Natural killer cell (primary cell): ENCODE measurements at places on chromosomes 11 and 22. TPM values are rescaled to one million over a fixed set of nuclear protein-coding genes. Genes with fewer than 3 reads are reported as not detected.
A peak's percentile ranks its signal among the peaks of the same experiment; 100 is the strongest.

- DNase-seq = no peak
Measured at GRCh38 chr11:33402066-33402465, 144.9 kb downstream of the HIPK3 start.

The CHRNA10 gene
- 0.36 TPM for total RNA-seq

DNA sequence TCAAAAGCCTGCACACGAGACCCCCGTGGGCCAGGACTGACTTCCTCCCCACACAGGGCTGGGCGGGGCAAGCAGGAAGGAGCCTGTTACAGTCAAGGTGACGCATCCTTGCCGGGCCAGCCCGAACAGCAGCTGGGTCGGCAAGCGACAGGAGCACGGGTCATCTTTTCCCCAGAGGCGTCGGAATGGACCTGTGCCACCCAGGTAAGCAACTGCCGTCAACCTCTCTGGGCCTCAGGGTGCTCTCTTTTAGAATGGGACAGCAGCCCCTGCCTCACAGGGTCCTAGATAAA is at the start of gene CYTH4:
CYTH4 (plus strand) TSS at position 124 of the 293 bp plus-strand sequence; CDS start at position 186, 62 bp downstream.
- peak; percentile 85 for DNase-seq

DNA sequence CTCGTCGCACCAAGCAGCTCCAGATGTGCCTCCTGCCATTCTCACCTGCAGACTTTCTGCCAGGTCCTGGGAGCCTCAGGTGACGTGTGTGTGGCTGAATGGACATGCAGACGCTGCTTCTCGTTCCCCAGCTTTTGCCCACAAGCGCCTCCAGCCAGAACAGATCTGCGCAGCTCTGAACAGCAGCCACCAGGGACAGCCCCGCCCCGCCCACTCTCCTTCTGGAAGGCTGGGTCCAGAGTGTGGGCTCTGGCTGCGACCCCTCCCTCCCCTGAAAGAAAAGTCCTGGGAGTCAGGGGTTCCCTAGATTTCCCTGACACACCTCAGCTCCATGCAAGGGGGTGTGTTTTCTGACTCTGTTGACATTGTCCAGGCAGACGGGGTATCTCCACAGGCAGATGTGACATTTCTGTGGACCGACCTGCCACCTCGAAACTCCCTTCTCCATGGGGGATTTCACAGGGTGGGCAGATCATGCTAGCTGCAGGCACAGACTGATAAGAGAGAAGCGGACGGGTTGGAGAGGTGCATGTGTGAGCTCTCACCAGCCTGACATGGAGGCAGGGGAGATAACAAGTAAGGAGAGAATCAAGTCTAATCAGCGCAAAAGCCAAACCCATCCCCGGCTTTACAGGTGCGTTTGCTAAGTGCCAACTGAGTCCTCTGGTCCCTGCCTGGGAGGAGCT is 19.8 kb downstream of the SLCO2B1 start:
- DNase-seq = no peak

DNA sequence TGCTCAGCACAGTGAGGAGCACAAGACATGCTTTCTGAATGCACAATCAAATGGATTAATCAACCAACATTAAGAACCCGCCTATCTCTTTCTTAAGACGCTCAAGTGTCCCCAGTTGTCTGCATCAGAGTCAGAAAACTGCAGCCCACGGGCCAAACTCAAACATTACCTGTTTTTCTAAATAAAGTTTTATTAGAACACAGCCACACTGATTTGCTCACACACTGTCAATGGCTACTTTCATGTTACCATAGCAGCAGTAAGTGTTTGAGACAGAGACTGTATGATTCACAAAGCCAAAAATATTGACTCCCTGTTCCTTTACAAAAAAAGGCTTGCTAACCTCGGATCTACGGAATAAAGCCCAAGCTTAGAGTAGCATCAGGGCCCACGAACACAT is 49.0 kb upstream of the ISX start:
- DNase-seq = no peak

DNA sequence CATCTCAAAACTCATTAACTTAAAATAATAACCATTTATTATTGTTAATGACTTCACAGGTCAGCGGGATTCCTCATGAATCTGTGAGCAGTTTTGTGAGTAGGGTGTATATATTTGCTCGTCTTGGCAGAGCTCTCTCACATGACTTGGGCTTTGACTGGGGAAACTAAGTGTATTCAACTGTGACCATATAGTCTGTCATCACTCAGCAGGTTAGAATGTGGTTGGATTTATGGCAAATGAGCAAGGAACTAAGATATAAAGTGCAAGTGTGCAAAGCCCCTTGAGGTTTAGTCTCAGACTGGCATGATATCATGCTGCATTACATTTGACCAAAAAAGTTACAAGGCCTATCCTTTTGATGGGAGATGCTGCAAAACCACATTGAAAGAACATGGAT is 254.8 kb downstream of the CNTN5 start:
- DNase-seq = no peak

DNA sequence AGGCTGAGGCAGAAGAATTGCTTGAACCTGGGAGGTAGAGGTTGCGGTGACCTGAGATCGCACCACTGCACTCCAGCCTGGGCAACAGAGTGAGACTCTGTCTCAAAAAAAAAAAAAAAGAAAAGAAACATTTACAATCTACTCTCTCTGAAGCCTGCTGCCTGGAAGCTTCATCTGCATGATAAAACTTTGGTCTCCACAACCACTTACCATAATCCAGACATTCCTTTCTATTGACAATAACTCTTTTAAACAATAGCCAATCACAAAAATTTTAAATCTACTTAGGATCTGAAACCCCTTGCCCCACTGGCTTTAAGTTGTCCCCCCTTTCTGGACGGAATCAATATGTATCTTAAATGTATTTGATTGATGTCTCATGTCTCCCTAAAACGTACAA is 25.0 kb upstream of the HTR3A start:
- no peak for DNase-seq

The KCNE3 gene
- 1.3 TPM for total RNA-seq

The SLC25A18 gene
- not detected for total RNA-seq

The GAS2 gene
- 3.5 TPM for total RNA-seq

- DNase-seq = peak; percentile 78
Measured at GRCh38 chr11:6667733-6668374, 12.2 kb upstream of the DCHS1 start.

DNA sequence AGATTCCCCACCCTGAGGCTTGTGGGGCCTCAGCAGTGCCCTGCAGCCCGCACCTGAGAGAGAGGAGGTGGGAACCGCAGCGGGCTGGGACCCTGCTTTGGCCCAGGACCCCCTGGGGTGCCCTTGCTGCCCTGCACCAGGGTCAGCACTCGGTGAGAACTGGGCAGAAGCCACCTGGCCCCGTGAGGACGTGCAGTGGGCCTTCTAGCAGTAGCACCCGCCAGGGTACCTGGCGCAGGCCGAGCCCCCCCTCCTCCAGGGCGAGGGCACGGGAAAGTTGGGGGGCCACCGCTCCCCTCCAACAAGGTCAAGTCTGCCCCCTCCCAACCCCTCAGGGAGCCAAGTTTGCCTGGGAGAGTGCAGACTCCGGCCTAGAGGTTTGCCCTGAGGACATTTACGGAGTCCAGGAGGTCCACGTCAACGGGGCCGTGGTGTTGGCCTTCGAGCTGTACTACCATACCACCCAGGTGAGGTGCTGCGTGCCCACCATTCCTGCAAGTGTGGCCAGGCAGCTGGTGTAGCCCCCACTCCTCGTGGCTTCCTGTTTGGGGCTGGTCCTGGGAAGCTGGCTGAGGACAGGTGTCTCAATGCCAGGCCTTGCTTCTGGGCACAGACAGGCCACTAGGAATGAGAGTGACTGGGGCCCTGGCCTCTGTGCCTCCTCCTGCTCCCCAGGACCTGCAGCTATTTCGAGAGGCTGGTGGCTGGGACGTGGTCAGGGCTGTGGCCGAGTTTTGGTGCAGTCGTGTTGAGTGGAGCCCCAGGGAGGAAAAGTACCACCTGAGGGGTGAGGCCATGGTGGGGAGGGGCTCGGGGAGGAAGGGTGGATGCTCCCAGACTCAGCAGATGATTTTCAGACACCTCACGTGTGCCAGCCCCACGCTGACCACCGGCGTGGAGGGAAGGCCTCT is 3.5 kb downstream of the PGGHG start:
- DNase-seq = no peak

The VPS37C gene
- total RNA-seq = 6.4 TPM

The LIF gene
- 2.0 TPM for total RNA-seq

DNA sequence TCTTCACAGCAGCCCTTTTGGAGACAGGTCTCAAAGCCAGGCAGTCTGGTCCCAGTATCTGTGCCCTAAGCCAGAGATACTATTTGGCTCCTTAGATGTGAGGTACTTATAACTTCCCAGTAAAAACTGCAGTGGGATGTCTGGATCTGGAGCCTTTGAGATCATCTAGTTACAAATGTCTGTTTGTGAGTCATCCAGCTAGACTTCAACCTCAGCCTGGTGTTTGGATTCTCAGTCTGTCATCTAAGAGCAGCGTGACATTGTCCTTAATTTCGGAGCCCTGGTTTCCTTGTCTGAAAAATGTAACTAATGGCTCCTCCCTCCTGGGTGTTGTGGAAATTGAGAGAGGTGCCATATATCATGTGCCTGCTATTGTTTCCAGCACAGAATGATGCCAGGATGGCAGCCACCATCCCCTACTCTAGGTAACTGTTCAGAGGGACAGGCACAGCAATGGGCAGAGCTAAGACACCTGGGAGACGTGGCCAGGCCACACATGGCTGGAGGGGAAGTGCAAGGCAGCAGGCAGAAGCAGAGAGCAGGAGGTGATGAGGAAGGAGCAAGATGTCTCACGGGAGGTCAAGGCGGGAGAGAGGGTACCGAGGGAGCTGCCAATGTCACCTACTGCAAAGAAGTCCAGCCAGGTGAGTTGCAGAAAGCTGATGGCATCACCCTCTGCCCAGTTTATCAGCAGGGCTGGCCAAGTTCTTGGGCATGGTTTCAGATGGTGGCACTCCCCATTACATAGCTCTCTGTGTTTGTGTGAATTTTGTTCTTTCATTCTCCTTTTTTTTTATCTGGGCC is 20.6 kb upstream of the ST3GAL4 start:
- no peak for DNase-seq

DNA sequence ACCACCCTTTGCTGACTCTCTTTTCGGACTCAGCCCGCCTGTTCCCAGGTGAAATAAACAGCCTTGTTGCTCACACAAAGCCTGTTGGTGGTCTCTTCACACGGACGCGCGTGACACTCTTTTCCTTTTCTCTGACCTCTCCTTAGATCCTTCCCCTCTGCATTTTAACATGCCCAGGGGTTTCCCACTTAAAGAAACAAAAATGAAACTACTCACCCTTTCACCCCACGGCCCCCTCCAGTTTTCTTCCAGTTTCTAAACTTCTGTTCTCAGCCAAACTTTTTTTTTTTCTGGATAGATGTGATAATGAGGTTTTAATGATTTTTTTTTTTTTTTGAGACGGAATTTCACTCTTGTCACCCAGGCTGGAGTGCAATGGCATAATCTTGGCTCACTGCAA is 32.8 kb upstream of the NUP50 start:
- no peak for DNase-seq

The GPR83 gene
- 0.32 TPM for total RNA-seq

DNA sequence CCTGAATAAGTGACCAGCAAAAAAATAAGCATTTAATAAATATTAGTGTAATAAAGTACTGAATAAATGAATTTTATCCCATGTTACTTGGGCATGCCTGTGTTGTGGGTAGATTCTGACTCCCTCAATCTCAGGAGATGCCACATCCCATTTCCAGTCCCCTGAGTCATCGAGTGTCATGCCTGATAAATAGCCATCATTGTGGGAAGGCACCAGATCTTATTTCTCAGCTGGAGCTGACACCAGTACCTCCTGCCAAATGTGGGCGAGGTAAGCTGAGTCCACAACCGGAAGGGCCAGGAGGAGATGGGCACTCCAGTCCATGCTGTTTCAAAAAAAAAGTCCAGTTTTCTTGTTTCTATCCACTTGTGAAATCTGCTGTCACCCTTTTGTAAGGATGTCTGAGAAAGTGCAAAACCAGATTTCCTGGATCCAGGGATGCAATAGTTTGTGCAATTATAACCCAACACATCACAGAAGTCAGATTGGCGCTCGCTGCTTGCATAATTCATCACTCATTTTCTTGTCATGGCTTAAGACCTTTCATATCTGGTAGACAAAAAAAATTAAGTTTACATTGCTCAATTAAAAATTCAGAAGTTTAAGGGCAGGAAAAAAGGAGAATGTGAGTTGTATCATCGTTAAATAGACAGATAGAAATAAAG is 311.6 kb downstream of the MIAT start:
- DNase-seq = no peak

DNA sequence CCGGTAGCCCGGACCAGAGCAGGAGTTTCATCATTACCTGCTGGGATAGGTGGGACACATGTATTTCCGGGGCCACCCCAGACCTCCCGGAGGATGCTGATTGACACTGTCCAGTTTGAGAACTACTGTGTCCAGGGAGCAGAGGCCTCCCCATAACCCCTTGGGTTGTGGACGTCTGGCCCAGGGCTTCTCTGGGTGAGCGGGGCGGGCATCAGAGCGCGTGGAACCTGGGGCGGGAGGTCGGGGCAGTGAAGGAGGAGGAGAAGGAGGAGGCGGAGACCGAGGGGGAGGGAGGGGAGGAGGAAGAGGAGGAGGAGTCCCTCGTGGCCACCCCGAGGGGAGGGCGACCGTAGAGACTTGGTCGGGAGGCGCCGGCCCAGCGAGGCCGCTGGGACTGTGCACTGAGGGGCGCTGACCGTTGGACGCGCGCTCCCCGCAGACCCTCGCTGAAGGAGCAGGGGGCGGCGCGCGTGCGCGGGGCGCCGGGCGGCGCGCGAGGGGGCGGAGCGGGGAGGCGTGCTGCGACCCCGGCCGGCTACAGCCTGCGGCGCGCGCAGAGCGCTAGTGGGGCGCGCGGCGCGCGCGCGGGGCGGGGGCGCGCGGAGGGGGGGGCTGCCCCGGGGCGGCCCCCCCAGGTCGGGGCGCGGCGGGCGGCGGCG is at the start of gene GRK3:
GRK3 (plus strand) TSS at position 356 of the 659 bp plus-strand sequence. CDS start 366 bp downstream, outside the sequence.
- DNase-seq = peak; percentile 66
